ENCODE measurements at places on chromosomes 1 and 21.

GRCh38 chr21:17386498-17386897 lies 126.3 kb upstream of the CXADR start:
- DNase-seq, result no peak

GRCh38 chr1:7878027-7878426 lies 25.2 kb upstream of the UTS2 start:
- no peak for DNase-seq

DNA sequence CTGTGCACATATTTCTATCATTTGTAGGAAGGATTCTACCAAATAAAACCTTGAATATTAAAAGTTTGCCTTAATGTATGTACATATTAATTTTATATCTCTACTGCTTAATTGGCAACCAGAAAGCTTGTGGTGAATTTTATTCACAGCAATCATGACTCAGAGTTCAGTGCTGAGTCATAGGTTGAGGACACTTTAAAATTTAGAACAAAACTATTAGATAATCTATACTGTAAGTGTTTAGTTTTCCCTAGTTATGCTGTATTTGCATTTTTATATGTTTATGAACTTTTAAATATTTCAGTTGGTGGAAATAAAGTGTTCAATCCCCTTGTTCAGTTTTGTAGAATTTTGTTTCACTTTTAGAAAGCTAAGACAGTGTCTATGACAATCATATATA lies 841.5 kb downstream of the KCNT2 start:
- DNase-seq, result no peak

GRCh38 chr1:209569455-209570207 lies 13.9 kb upstream of the CAMK1G start:
- peak; percentile 51 for DNase-seq

GRCh38 chr1:204087893-204088528 lies 15.1 kb downstream of the SOX13 start:
- DNase-seq, result no peak

DNA sequence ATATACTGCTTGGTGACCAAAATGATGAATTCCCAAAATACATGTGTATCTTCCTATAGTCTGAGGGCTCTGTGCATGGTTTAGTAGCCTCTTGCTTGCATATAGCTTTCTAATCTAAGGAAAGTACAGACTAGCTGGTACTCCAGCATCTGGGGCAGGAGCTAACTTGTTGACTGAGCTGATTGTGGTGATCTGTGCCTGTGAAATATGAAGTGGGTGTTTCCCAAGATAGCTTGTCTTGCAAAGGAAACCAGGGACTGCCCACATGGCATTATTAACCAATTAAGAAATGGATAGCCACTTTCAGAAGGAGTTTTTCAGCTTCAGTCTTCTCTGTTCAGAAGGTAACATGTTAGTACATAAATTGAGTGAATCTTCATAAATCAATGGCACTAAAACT lies 219.8 kb downstream of the NEGR1 start:
- no peak for DNase-seq

DNA sequence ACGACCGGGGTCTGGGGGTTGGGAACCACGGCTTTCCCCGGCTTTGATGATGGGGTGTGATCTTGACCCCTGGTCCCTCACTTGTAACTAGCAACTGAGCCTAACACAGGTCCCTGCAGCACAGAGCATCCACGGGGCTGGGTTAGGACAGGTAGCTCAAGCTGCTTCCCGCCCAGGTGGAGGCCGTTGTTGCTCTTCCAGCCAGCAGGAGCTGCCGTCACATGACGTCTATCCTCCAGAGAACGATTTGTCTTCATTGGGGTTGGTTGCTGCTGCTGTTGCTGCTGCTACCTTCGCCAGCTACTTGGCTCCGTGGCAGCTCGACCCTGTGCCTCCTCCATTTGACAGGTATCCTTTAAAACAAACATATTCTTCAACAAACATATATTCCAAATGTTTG lies 74.3 kb upstream of the ADAR start:
- DNase-seq, result no peak

DNA sequence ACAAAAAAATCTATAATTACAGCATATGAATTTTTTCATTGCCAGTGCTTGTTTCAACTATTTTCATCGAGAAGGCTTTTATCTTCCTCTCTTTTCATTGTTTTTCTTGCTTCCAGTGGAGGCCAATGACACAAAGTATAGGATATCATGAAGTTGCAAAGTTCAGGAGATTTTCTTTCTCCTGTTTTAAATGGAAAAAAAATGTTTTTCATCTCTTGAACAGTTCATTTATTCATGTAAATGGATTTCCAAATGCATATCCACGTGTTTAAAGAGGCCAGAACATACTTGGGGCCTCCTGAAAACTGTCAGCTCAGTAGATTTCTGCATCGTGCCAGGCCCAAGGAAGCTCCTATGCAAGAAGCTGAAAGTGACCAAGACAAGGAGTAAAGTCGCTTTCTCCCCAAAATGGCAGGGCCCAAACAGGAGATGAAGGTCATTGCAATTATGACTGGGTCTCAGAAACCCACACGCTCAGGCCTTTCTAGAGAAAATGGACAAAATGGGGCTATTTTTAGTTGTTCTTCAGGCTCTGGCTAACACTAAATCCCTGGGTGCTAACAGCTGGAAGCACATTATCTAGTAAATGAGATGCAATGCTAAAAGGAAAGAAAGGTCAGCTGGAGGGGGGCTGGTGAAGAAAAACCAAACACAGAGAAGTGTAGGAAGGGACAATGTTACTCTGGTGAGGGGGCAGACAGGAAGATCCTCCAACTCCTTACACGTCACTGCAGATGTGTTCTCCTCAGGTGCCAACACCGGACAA lies 136.9 kb upstream of the C8B start:
- DNase-seq, result no peak

DNA sequence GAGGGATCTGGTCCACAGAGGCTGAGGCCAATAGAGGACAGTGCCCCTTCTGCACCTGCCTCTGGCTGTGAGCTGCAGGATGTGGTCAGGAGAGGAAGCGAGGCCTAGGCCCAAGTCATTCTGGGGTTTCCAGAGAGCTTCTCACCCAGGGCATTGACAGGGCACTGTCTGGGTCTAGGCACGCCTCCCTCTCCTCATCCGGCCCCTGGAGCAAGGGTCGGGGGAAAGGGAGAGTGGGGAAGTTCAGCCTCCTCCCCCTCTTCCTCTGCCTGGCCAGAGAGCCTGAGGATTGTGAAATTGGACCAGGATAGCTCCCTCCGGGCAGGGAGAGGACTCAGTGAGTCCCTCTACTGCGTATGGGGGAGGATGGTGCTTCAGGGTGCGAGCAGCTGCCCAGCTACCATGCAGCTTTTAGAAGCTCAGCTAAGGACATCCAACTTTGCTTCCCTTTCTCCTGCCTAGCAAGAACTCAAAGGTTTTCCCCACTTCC lies 6.3 kb upstream of the INAVA start:
- peak; percentile 75 for DNase-seq

GRCh38 chr1:3271866-3272265 lies 182.6 kb upstream of the ARHGEF16 start:
- DNase-seq, result no peak

GRCh38 chr1:90959352-90960206 lies 62.3 kb downstream of the ZNF644 start:
- DNase-seq, result no peak

GRCh38 chr1:15222653-15223303 lies 24.2 kb upstream of the FHAD1 start:
- DNase-seq, result no peak

GRCh38 chr1:230224101-230224960 lies 157.3 kb downstream of the GALNT2 start:
- DNase-seq, result no peak

- DNase-seq, result no peak
These were observed 68.4 kb upstream of the TENT5C start for GRCh38 chr1:117537291-117537920.

DNA sequence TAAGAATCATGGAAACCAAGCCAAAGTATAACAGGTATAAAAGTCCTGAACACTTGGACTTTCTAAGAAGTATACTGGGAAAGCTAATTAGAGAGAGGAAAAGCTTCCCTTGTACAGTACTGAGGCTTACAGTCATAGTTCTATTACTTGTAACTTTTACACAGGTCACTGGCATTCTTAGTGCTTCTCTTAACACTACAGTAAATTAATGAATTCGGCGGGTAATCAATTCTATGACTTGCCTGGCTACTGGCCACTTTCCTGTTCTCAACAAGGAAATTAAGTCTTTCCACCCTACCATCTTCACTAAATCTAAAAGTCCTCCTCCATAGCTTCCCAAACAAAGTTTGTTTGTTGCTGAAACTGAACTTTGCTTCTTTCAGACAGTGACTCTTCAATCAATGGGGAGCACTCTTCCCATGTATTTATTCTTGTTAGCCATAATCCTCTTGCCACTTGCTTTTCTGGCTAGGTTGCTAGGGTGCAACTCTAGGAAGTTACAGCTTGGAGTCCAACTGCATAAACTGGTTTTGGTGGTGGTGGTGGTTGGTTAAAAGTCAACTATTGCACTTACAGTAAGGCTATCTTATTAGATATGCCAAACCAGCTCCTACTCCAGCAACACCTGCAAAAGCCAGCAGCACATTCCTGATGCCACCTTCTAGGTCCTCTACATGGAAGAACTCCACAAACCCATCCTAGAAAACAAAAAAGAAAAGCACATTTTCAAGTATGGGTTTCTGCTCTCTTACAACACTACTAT lies 2.4 kb downstream of the MCL1 start:
- no peak for DNase-seq

DNA sequence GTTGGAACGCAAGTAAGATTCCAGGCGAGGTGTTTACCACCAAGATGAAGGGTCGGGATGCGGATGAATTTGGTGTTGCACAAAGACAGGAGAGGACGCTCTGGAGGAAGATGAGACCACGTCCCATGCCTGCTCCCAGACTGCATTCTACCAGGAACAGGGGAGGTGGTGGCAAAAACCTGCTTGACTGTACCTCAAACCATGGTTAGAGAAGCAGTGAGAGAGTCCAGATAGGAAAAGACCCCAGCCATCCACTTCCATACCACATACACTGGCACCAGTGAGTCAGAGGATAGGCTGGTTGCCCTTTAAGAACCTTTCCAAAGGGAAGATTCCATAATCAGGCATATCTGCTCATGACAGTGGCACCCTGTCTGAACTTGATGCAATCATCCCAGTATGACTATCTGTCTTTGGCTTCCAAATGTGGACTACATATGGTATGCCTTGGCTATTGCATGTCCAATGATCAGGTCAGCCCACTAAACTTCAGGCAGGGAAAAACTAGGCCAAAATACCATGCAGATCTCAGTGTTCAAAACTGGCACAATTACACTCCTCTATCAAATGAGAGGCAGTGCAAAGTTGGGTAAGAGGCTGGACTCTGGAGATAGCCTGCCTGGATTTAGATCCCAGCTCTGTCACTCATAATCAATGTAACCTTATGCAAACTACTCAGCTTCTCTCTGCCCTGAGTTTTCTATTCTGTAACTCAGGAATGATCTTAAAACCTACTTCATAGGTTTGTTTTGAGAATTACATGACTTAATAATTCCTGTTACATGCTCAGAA lies 20.6 kb downstream of the NPR1 start:
- DNase-seq, result peak; percentile 70

- DNase-seq, result no peak
These were observed 82.4 kb upstream of the C21orf91 start for GRCh38 chr21:17901458-17902079.

DNA sequence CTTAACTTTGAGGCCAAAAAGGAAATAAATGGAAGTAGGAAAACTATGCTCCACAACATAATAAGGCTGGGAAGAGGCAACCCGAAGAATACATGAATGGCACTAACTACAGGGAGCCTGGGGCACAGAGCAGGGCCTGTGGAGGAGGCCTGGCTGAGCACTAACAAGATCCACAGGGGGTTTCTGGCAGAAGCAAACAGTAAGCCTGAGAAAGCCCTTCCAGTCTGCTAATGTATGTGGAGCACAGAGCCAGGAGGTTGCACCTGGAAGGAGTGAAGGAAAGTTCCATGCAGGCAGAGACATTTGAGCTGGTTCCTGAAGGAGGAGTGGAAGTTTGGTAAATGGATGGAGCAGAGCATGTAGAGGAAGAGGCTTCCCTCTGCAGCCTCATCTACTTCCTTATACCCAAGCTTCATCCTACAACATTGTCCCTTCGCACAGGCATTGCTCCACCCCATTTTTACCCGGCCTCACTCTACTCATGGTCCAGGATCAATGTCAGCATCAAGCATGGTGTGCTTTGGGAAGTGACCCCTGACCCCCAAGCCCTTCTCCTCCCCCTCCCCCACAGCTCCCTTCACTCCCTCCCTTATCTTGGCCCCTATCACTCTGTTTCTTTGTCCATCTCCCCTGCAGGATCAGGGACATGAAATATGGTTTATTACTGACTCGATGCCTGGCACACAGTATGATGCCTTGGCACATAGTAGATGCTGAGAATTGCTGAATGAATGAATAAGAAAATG lies 23.3 kb downstream of the SHISA4 start:
- no peak for DNase-seq

DNA sequence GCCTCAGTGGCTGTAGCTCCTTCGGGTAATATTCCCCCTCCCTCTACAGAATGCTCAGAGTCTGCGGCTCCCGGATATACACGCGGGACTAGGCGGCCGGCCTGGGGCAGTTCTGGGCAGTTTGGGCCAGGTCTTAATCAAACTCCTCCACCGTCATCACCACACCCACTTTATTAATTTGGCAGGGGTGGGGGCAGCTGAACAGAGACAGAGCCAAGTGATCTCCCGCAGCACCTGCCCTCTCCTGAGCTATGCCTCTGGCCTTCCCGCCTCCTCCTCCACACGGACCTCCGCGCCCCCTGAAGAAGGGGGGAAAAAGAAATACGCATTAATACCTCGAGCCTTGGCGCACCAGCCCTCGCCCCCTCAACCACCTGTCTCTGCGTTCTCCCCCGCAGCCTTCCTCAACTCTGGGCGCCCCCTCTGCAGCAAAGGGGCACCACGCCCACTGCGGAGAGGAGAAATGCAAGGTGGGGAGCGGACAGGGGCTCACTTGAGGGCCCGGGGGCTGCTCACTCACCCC lies 42.6 kb downstream of the CD34 start:
- DNase-seq, result peak; percentile 17

GRCh38 chr1:93740601-93741031 lies 59.0 kb upstream of the BCAR3 start:
- no peak for DNase-seq

- DNase-seq, result no peak
These were observed 4.0 kb downstream of the H3-3A start for GRCh38 chr1:226066415-226067078.

DNA sequence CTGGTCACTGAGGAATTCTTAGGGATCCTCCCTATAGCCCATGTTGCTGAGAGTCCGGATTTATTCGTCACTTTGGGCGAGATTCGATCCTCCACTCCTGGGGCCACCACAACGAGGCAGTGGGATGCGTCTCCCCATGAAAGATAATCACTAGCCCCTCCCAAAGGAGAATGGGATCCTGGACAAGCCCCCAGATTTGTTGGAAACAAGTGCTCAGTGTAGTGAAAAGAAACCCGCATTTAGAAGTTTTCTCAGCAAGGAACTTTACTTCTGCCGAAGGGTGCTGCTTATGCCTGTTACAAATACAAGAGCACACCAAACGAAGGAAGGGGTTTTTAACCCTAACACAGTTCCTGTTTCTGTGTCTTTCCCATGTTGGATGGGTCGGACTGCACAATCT lies 83.3 kb downstream of the ZFYVE9 start:
- DNase-seq, result no peak
